ENCODE measurements at places on chromosomes 5 and 9.

- DNase-seq, result peak; percentile 78
These were observed 1.6 kb upstream of the NR4A3 start for GRCh38 chr9:99819856-99820684.

- no peak for DNase-seq
These were observed 22.2 kb downstream of the SHB start for GRCh38 chr9:38046661-38047300.

DNA sequence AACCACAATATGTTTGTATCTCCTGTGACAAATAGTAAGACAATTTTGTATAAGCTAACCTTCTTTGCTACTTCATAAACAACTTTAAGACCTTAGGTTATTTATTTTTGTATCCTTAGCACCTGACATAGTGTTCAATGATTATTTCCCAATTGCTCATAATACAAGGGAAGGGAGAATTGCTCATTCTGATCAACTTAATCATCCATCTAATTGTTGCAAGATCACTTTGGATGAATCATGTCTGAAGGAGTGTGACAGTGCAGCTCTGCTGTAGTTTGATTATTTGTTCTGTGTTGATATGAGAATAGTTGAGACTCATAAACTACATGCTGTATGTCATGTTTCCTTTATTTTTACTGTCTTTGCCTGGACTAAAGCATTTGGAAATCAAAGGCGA is 721.3 kb upstream of the SEMA6A start:
- no peak for DNase-seq

DNA sequence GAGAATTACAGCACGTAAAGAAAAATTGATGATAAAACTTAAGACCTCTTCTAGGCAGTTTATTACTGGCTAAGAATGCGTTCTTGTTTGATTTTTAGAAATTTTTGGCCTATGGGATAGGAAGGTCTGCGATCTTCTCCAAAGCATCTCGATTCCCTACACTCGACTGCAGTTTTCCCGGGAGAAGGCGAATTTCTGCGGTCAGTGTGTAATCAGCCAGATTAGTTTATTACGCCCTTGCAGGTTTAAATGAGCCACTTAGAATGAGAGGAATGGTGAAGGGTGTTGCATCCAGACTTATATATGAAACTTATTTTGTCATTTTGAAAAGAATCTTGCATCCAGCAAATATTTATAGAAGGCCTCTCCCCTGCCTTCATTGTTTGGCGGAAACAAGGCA is 1.2 kb downstream of the MTAP start:
- no peak for DNase-seq

DNA sequence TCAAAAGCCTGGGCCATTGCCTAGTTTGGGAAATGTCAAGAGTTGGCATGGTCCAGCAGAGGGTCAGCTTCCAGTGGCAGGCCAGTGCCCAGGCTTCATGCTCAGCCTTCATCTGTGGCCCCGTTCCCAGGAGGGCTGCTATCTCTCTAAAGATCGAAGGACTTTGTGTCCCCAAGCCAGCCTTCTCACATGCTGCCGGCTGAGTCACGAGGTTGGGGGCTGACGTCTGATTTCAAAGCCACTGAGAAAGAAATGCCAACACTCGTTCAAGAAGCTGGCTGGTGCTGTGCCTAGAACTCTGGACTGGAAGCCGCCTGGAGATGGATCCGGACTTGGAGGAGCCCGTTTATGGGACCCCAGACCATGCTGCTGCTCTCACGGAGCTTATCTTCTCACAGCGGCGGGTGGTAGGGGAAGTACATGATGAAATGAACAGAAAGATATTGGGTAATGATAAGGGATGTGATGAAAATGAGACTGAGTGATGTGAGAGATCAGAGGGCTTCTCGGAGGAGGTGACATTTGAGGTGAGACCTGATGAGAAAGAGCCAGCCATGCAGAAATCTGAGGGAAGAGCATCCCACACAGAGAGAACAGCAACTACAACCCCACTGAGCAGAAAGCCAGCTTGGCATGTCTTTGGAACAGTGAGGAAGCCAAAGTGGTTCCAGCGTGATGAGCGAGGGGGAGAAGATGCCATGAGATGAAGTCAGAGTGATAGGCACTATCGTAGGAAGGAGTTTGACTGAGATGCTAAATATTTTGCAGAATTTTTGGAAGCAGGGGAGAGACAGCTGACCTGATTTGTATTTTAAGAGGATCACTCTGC is 54.9 kb upstream of the BOD1 start:
- DNase-seq, result no peak

- DNase-seq, result peak; percentile 94
These were observed 98.0 kb downstream of the ANKH start for GRCh38 chr5:14773588-14773987.

- no peak for DNase-seq
These were observed 294.3 kb downstream of the TLE1 start for GRCh38 chr9:81394881-81395675.

DNA sequence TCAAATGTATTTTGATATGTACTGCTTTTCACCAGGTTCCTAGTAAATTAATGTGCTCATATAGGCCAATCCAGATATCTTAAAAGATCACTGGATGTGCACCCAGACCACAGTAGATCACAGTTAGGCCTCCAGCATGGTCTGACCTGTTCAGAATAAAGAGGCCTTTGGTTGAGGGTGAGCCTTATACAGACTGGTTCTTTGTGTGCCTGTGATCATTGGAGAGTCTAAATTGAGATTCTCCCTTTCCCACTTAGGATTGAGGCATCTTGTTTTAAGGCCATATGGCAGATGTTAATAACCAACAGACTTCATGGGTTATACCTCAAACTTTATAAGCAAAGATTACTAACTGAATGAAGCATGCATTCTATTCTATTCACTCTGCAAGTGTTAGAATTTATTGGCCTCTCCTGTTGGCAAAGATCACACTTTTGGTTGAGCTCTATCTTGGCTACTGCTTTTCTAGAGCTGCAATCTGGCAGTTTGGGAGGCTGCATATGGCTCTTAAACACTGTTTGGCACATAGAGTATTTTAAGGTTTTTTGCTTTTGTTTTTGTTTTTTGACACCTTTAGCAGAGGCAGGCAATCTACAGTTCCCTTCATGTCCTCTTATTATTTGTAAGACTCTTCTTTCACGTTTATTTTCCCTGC is 8.5 kb downstream of the CHSY3 start:
- no peak for DNase-seq

DNA sequence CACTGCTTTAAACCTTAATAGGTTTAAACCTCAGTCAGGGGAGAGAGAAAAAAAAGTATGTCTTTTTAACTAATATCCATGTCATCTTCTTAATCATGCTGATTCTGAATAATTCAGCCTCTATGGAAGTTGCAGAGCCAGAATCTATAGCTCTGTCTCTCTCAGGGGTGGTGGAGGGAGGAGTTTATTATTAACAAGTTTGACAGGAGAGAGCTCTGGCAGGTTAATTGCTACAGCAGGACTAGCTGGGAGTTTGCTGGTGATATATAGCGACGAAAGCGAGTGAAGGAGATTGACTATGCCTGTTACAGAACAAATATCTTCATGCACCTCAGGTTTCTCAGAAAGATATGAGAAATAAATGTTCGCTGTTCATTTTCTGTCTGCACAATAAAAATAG is 586.4 kb downstream of the TLE4 start:
- DNase-seq, result no peak

GRCh38 chr5:148509893-148510292 is 126.1 kb downstream of the FBXO38 start:
- DNase-seq, result no peak

- no peak for DNase-seq
These were observed 512.6 kb downstream of the BNC2 start for GRCh38 chr9:16357828-16358227.

DNA sequence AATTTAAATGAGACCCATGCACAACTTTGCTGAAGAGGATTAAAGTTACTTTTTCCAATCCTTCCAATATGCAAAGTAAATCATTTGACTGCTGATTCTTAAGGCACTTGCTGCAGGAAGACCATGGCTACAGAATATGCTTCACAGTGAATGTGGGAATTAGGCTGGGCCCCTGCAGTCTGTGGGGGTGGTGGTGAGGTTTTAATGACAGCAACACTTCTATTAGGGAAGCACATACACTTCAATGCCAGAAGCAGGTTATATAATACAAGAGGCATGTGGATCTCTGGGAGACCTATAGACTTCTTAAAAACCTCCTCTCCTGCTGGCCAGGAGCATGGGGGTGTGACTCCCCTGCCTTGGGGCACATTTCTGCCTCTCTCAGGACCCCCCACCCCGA is 124.5 kb upstream of the KLF9 start:
- no peak for DNase-seq

GRCh38 chr5:32182463-32183063 is 8.4 kb upstream of the GOLPH3 start:
- DNase-seq, result no peak

DNA sequence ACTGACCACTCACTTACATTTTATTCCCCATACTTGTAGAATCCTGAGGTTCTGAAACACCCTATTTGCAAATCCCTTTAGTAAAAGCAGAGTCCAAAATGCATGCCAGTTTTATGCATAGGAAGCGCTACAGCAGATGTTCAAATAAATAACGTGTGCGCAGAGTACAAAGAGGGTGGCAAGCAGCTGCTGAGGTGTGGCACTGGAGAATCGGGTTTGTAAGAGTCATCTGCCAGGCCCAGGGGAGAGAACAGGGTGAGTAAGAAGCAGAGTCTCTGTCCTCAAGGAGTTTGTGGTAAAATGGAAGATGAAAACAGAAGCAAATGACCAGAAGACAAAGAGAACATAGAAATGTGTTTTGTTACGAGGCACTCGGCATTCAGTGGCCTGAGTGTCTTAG is 288.8 kb downstream of the GLIS3 start:
- DNase-seq, result peak; percentile 14
